Sigmoid colon (tissue), 7 donors: ENCODE measurements at places on chromosomes 12 and 14. TPM values are rescaled to one million over a fixed set of nuclear protein-coding genes. Genes with fewer than 3 reads are reported as not detected.

GRCh38 chr12:45498645-45499044 lies 230.9 kb upstream of the ARID2 start:
- no peaks in the 10 kb centered on the region for H3K36me3 ChIP-seq
- H3K4me3 ChIP-seq: no peak overlapping the region
- DNase-seq: no peak
- H3K27ac ChIP-seq: no peak overlapping the region

- no peak overlapping the region for H3K27ac ChIP-seq
- peaks cover 40% of the 10 kb centered on the region for H3K27me3 ChIP-seq
- no peaks in the 10 kb centered on the region for H3K4me1 ChIP-seq
- no peak overlapping the region for H3K4me3 ChIP-seq
- no peak for DNase-seq
- H3K36me3 ChIP-seq: no peaks in the 10 kb centered on the region
These were observed 10.4 kb downstream of the DTX1 start for GRCh38 chr12:113066813-113067400.

CFL2 gene
- total RNA-seq: 380 TPM

GRCh38 chr12:128684352-128684751 lies 139.4 kb downstream of the SLC15A4 start:
- H3K27me3 ChIP-seq: no peaks in the 10 kb centered on the region
- no peak overlapping the region for H3K4me3 ChIP-seq
- no peaks in the 10 kb centered on the region for H3K4me1 ChIP-seq
- no peaks in the 10 kb centered on the region for H3K36me3 ChIP-seq
- no peak for DNase-seq

IRAK3 gene
- total RNA-seq: 15.8 TPM

DNA sequence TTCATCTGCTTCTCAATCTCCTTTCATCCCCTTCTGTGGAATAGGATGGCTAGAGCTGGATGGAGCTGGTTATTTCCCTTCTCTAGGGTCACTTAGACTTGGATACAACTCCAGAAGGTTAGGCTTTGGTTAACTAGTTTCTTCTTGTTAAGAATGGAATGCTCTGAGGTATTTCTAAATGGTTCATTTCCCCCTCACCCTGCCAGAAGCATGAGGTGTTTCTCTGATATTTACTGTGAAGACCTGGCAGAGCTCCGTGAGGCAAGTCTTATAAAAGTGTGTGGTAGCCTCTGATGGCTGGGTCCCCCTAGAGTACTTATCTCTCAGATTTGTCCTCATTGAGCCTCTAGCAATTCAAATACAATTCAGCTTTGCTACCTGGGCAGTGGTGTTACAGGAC lies 207.9 kb downstream of the SLC16A7 start:
- peak overlapping the region; percentile 19 for H3K4me3 ChIP-seq
- H3K27ac ChIP-seq: peak overlapping the region; percentile 59
- no peak for DNase-seq
- H3K27me3 ChIP-seq: no peaks in the 10 kb centered on the region
- H3K36me3 ChIP-seq: no peaks in the 10 kb centered on the region

DNA sequence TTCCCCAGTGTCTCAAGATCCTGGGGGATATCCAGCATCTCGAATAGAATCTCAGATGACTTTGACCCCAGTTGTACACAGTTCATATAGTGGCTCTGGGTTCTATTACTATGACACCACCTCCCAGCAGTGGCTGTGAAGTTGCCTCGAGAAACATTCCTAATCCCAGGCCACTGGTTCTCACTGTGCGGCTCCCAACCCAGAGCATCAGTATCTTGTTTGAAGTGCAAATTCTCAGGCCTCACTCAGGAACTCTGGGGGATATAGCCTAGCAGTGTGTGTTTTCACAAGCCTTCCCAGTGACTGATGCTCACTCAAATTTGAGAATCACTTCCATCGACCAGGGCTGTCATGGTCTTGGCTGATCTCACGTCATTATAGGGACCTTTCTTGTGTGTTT lies 69.3 kb upstream of the IGF1 start:
- H3K4me1 ChIP-seq: no peaks in the 10 kb centered on the region
- DNase-seq: no peak
- H3K27me3 ChIP-seq: no peaks in the 10 kb centered on the region
- H3K27ac ChIP-seq: no peak overlapping the region
- no peak overlapping the region for H3K4me3 ChIP-seq
- no peaks in the 10 kb centered on the region for H3K36me3 ChIP-seq

DNA sequence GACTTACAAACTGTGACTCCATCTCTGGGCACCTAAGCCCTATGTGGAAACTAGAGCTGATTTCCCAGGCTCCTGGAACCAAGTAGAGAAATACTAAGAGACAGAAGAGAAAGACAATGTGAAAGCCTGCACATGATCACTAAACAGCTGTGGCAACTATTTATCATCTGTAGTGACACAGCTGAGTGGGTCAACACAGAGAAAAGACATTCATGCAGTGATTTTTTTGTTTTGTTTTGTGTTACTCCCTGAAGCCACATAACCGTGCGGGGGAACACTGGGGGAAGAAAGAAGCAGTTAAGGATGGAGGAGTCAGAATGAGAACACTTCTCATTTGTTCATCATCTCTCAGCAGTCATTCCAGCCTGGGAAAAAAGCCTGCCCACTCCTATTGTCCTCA lies 1.5 kb downstream of the PRR4 start:
- no peaks in the 10 kb centered on the region for H3K4me1 ChIP-seq
- peaks cover 25% of the 10 kb centered on the region for H3K36me3 ChIP-seq
- no peak overlapping the region for H3K27ac ChIP-seq
- H3K4me3 ChIP-seq: no peak overlapping the region

HSPB8 gene
- total RNA-seq: 423 TPM

BHLHE41 gene
- total RNA-seq: 3.9 TPM

KCNC2 gene
- 1.1 TPM for total RNA-seq

ITGB7 gene
- 1.2 TPM for total RNA-seq
